T-helper 2 cell (primary cell): ENCODE measurements at places on chromosomes 13 and 19.
A peak's percentile ranks its signal among the peaks of the same experiment; 100 is the strongest.

- no peak for DNase-seq
Observed at GRCh38 chr19:50482271-50482855, 5.7 kb upstream of the GARIN5A start.

DNA sequence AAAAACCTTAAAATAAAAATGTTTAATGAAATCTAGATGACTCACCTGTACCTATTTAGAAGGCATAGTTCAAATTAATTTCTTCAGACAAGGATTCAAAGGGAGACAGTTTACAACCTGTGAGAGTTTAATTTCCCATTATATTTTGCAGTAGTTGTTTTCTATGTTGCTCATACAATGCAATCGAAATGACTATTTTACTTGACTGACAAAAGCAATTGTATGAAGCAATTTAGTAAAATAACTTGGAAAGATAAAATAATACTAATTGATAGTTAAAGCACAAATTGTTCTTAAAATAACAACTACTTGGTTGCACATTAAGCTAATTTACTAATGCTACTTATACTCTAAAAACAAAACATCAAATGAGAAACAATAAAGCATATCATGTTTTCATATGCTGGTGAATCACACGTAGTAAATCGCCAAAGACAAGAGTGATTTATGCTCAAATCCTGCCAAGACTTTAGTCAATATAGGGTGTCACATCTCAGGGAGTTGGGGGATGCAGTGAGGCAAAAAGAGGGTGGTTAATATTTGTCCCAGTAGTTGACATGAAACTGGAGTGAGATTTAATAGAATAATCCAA lies 6.4 kb downstream of the DACH1 start:
- no peak for DNase-seq

DNA sequence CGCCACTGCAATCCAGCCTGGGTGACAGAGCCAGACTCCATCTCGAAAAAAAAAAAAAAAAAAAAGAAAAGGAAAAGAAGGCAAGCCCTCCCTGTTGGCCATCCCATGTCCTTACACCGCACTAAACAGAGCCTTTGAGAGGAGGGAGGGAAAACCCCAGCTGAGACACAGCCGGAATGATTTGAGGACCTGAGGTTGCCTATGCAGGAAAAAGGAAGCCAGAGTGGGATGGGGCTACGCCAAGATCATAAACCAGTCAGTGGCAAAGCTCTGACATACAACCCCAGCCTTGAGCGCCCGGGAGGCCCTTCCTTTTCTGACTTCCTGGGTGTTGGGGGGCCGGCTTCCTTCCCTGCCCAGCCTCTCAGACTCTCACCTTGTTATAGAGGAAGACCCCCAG lies 12.5 kb upstream of the CHERP start:
- DNase-seq, result no peak

GRCh38 chr13:100566543-100566942 lies 22.0 kb downstream of the GGACT start:
- no peak for DNase-seq

GRCh38 chr13:111844682-111845081 lies 222.3 kb upstream of the SOX1 start:
- no peak for DNase-seq

DNA sequence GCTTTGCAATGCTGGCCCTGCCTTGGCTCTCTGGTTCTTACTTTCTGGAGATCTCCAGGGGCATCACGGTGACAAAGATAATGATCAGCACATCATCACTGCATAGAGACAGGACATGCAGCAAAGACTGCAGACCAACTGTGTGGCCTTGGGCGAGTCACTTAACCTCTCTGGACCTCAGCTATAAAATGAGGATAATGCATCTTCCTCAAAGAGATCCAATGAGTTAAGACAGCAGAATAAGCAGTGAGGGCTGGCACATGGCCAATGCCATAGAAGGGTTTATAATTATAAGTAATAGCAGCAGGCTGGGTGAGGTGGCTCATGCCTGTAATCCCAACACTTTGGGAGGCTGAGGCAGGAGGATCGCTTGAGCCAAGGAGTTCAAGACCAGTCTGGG lies 2.4 kb downstream of the MAG start:
- no peak for DNase-seq

- DNase-seq, result no peak
Observed at GRCh38 chr19:11848200-11848593, 329 bp upstream of the ZNF439 start.

DNA sequence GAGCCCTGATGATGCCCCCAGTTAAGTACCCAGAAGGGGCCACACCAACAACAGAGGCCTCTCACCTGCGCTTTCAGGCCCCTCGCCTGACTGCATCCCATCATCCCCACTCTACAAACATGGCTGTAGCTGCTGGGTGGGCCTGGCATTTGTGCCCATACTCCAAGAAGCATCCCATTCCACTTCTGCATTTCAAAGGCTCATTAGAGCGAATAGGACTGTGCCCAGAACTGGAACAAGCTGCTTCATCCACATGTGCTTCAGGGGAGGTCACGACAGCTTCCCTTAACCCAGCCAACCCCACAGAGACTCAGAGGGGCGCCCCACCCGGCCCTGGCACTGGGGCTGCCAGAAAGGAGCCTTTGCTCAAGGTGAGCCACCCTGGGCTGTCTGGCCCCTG lies 156.9 kb downstream of the SIPA1L3 start:
- DNase-seq, result no peak

DNA sequence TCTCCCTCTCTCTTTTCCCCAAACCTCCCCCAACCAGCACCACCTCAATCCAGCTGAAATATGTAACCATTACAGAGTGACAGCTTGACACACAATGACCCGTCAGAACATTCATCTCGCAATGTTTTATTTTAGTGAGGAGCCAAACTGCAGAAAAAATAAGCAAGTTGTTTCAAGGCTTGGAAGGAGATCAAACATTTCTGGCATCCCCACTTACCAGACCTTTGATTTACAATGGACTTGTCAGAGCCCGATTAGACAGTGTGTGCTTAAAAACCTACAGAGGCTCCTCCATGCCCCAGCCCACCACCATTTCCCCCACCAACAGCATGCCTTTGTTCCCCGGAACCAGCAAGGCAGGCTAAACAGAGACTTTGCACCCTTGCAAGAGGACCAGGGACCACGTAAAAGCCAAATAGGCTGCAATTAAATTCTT lies 382.8 kb upstream of the ZNF507 start:
- DNase-seq, result no peak

GRCh38 chr13:110262508-110263291 lies 44.3 kb downstream of the COL4A1 start:
- no peak for DNase-seq

DNA sequence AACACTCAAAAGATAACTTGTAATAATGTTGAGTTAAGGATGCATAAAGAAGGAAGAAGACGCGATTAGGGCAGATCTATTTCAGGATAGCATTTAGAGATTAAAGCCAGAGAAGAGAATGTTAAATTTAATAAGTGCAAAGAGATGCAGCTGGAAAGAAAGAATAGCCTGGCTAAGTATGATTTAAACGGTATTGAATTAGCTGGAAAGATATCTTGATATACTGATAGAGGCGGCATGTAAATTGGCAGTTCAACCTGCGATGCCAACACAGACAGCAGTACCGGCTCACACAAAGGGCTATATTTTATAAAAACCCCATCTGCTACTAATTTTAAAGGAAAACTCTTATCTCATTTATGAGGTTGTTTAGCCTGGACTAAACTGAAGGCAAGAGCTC lies 121.4 kb downstream of the ENOX1 start:
- no peak for DNase-seq

DNA sequence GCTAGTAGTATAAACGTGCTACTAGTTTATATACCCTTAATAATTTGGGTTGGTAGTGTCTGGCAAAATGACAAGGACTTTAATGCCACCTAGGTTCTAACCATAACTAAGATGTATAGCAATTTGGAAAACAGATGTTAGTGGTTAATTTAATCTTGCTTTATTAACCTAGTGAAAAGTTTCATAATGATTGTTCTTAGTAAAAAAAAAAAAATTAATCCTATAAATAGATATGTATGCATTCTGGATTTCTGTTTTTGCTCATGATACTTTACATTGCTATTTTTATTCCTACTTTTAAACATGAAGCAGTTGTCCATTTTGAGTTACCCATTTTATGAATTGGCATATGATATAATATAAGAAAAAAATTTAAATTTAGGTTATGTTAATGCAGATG lies 36.3 kb downstream of the DGKH start:
- no peak for DNase-seq

- no peak for DNase-seq
Observed at GRCh38 chr19:8566855-8567254, 10.4 kb downstream of the MYO1F start.

GRCh38 chr13:27398360-27398759 lies 26.1 kb upstream of the GTF3A start:
- DNase-seq, result no peak

DNA sequence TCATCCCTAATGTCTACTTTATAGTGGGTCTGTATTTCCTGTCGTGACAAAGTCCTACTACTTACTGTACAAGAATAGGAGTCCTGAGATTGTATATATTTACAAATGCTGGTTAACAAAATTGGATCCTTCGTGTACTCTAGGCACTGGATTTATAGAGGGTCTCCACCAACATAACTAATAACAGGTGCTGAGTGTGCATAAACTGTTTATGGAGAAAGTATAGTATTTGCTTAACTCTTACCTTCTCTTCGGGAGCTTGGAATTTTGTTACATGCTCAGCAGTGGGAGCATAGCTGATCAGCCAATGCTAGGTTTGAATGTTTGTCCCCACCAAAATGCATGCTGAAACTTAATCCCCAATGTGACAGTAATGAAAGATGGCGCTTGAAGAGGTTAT lies 12.1 kb downstream of the ZNF442 start:
- DNase-seq, result no peak

GRCh38 chr19:17385878-17386611 lies 8.0 kb downstream of the CCDC194 start:
- peak; percentile 37 for DNase-seq

GRCh38 chr13:73107970-73108369 lies 49.2 kb downstream of the KLF5 start:
- no peak for DNase-seq

DNA sequence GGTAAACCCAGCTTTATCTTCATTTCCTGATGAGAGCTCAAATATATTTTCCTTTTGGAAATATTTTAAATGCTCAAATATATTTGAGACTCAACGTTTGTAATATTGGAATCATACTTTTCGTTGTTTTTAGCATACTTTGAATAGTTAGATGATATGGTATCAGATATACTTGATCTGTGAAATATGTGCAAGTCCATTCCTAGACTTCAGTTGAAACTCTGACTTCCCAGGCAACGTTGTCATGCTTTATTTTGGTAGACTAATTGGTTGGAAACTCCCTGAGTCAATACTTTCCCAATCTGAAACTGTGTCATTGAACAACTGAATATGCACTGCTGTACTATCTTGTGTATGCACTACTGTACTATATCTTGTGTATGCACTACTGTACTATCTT lies 378.5 kb downstream of the MYO16 start:
- DNase-seq, result no peak

DNA sequence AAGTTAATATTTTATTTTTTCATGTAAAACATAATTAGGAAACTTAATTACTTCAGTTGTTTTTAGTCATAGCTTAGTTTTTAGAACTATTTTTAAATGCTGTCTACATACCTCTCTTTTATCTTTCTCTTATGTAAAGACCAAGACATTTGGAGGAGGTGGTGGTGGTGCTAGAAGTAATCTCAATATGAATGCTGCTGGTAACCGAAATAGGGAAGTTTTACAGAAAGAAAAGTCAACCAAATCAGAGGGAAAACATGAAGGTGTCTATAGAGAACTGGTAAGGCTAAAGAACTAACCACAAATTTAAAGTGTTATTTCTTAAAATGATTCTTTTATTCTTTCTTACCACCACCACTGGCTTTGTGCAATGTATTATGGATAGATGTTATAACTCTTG lies 97.3 kb downstream of the TDRD3 start:
- no peak for DNase-seq

DNA sequence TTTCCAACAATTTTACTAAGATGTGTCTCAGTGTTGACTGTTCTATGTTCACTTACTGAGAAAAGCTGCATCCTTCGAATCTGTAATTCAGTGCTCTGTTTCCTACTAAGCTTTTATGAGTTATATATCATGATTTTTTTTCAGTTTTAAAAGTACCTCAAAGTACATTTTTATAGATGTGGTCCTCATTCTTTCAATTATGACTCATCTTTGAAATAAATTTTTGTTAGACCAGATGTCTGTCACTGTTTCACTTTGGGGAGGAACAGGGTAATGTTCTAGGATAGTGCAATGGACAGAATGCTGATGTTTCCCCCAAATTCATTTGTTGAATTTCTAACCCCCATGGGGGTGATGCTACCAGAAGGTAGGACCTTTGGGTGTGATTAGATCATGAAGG lies 74.8 kb downstream of the NALCN start:
- no peak for DNase-seq

GRCh38 chr19:24033963-24034342 lies 53.0 kb upstream of the ZNF254 start:
- DNase-seq, result no peak

DNA sequence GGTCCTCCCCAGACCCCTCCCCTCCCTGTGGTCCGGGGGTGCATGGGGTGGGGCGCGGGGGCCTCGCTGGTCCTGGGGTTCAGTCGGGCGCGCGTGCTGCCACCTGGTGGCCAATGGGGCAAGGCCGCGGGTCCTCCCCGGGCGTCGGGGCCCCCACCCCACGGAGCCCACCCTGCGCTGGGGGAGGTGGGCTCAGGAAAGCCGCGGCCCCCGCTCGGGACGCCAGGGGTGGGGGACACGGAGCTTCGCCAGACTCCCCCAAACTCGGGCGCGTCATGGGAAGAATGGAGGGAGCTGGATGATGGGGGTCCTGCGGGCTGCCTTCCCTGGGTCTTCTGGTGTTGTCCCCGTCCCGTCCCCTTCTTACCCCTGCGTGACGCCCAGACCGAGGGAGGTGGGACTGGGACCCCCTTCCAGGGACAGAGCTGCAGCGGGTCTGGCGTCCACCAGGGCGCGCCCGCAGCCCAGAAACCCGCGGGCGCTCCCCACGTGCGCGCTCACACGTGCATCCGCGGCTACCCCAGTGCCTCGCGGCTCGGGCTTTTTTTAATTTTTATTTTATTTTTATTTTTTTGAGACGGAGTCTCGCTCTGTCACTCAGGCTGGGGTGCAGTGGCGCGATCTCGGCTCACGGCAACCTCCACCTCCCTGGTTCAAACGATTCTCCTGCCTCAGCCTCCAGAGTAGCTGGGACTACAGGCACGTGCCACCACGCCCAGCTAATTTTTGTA lies 19.8 kb upstream of the TCF3 start:
- peak; percentile 39 for DNase-seq

DNA sequence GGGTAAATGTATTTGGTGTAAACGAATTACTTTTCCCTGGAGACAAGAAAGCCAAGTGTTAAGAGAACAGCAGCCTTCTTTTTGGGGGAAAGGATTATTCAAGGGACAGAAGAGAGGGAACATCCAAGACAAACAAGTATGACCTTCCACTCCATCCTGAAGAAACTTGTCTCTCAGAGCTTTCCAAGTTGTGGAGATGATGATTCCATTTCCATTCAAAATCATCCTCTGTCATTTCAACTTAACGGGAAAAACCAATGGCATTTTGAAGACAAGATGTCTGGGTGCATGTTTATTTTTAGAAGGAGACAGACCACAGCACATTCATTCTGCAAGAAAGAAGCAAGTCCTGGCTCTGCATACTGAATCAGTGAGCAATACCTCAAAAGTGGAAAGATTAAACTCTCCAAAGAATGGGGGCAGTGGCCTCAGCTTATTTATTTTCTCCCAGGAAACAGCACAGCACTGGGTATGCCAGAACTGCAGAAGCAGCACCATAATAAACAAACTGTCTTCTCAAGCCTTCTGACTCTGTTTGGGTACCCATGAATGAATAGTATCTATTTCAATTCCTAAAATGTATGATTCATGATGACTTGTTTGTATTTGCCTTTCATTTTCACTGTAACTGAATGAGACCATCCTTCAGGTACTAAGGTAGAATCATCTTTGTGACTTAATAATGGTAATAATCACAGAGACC lies 541.0 kb downstream of the RFC3 start:
- no peak for DNase-seq
